Activated CD8-positive, alpha-beta T cell treated with anti-CD3 and anti-CD28 coated beads for 36 hours (primary cell): ENCODE measurements at places on chromosomes 11 and 22. TPM values are rescaled to one million over a fixed set of nuclear protein-coding genes. Genes with fewer than 3 reads are reported as not detected.
A peak's percentile ranks its signal among the peaks of the same experiment; 100 is the strongest.

DNA sequence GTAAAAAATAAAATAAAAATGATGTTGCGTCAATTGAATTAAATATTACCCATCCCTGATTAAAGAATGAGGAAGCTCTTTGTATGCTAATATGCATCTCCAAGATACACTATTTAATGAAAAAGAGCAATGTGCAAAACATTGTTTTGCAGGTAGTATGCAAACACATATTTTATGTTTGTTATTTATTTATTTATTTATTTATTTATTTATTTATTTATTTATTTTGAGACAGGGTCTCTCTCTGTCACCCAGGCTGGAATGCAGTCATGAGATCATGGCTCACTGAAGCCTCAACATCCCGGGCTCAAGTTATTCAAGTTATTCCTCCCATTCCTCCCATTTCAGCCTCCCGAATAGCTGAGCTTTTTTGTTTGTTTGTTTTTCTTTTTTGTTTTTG lies 7.2 kb upstream of the CHST1 start:
- no peaks in the 10 kb centered on the region for H3K4me1 ChIP-seq
- no peaks in the 10 kb centered on the region for H3K36me3 ChIP-seq
- H3K27me3 ChIP-seq: peaks cover 8% of the 10 kb centered on the region
- DNase-seq: no peak

DNA sequence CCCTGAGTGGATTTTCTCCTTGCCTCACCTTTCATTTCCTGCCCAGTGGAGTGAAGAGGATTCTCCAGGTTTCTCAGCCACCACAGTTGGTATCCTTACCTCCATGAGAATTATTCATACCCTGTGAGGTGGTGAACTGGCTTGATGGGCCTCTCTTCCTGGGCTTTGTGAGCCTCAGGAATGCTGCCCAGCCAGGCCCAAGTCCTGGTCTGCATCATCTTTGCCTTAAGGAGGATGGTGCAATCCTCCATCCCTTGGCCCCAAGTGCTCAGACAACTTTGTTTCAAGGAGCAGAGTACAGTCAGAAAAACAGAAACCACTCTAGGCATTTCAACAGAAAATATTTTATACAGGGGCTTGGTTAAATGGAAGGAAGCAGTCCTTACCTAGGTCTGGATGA lies 114.2 kb upstream of the CADM1 start:
- no peak overlapping the region for H3K4me3 ChIP-seq
- H3K4me1 ChIP-seq: no peaks in the 10 kb centered on the region
- no peaks in the 10 kb centered on the region for H3K27me3 ChIP-seq

GRCh38 chr22:33519071-33519973 lies 401.0 kb downstream of the LARGE1 start:
- DNase-seq: peak; percentile 3
- H3K27ac ChIP-seq: no peak overlapping the region
- no peaks in the 10 kb centered on the region for H3K27me3 ChIP-seq
- H3K4me3 ChIP-seq: no peak overlapping the region

DNA sequence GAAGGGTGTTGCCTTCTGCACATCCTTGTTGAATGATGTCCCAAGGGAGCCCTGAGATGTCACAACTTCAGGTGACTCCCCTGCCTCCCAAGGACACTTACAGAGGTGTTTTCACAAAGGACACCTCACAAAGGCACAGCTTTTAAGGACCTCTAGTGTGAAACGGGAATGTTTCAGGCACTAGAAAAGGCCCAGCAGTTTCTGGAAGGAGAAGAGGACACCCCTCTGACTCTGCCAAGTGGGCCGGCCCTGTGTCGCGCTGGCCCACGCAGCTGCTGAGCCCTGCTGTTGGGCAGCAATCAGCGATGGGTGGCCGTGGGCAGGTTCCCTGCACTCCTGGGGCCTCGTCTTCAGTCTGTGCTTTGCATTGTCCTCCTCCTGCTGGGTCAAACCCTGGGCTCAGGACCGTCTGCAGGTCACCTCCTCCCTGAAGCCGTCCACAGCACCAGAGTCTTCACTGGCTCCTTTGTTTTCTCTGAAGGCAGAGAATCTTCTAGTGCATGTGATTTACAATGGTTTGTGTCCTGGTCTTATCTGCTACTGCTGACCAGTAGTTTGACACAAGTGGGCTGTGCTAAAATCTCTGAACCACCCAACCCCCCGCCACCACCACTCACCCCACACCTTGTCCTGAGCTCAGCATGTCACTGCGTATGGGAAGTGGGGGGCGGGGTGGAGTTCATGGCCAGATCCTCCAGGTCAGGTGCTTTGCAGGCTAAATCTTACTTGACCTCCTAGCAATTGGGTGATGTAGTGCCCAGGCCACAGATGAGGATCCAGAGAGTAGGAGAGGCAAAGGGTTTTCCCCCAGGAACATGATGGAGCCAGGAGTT lies 3.2 kb downstream of the LINC01488 start:
- H3K36me3 ChIP-seq: no peaks in the 10 kb centered on the region
- DNase-seq: no peak
- H3K4me3 ChIP-seq: no peak overlapping the region
- H3K27me3 ChIP-seq: no peaks in the 10 kb centered on the region
- H3K27ac ChIP-seq: no peak overlapping the region

GRCh38 chr11:95092549-95093324 lies 3.1 kb downstream of the ENDOD1 start:
- H3K4me1 ChIP-seq: peaks cover 79% of the 10 kb centered on the region
- H3K27ac ChIP-seq: peak overlapping the region; percentile 65

DNA sequence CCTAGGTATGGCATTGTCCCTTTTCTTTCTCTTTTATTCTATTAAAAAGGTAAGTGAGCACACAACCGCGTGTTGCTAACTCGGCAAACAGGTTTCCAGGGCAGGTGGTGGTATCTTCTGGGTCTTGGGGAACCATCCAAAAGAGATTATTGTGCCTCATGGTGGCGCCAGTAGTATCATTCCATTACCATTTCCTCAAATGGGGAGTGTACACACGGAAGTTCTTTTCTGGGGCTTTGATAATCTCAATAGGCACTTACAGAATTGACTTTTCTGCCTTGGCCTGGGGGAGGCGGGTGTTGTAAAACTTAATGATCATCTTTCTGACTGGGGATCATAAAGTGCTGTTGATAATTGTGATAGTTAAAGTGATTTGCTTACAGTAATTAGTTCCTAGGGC lies 234.1 kb downstream of the KIRREL3 start:
- H3K27me3 ChIP-seq: no peaks in the 10 kb centered on the region
- H3K4me3 ChIP-seq: no peak overlapping the region
- no peak for DNase-seq
- H3K36me3 ChIP-seq: no peaks in the 10 kb centered on the region
- H3K27ac ChIP-seq: no peak overlapping the region
- H3K4me1 ChIP-seq: no peaks in the 10 kb centered on the region

DNA sequence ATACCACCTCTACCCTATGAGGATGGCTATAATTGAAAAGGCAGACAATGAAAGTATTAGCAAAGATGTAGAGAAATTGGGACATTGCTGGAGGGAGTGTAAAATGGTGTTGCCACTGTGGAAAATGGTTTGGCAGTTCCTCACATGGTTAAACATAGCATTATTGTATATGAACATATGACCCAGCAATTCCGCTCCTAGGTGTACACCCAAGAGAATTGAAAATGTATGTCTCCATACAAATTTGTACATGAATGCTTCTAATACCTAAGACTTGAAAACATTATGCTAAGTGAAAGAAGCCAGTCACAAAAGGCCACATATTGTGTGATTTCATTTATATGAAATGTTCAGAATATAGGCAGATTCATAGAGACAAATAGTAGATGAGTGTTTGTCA lies 10.0 kb downstream of the SLCO2B1 start:
- no peak overlapping the region for H3K4me3 ChIP-seq
- no peaks in the 10 kb centered on the region for H3K27me3 ChIP-seq
- no peaks in the 10 kb centered on the region for H3K4me1 ChIP-seq
- no peak for DNase-seq
- no peak overlapping the region for H3K27ac ChIP-seq
- H3K36me3 ChIP-seq: no peaks in the 10 kb centered on the region

- DNase-seq: peak; percentile 63
- H3K4me3 ChIP-seq: no peak overlapping the region
- H3K4me1 ChIP-seq: no peaks in the 10 kb centered on the region
- peaks cover 2% of the 10 kb centered on the region for H3K27me3 ChIP-seq
Measured at GRCh38 chr11:125874556-125875124, 12.8 kb upstream of the HYLS1 start.

- peaks cover 22% of the 10 kb centered on the region for H3K36me3 ChIP-seq
- no peak for DNase-seq
- H3K4me3 ChIP-seq: peak overlapping the region; percentile 91
Measured at GRCh38 chr22:42270176-42270509, 310 bp downstream of the TCF20 start.

DNA sequence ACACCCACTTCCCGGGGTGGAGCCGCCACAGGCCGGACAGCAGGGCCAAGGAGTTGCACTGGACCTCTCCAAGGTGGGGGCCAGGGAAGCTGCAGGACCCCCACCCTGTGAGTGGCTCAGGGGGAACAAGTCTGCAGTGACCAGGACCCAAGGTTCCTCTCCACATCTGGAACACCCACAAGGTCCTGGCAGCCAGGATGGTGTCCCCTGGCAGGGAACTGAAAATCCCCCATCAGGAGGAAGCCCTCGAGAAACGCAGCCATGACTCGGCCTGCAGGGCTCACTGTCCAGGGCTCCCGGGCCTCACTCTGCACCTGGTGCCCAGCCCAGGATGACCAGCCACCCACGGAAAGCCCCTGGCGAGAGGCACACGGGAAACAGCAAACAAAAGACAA lies 11.5 kb downstream of the RNH1 start:
- H3K4me3 ChIP-seq: no peak overlapping the region
- H3K27ac ChIP-seq: no peak overlapping the region
- DNase-seq: no peak
- peaks cover 36% of the 10 kb centered on the region for H3K36me3 ChIP-seq
- peaks cover 13% of the 10 kb centered on the region for H3K4me1 ChIP-seq

Gene GVQW3
- 4.2 TPM for total RNA-seq

Gene SLC22A6
- not detected for total RNA-seq

Gene C11orf42
- not detected for total RNA-seq

Gene KAT5
- 67.7 TPM for total RNA-seq
